Neural crest cell (in vitro differentiated cells): ENCODE measurements at places on chromosomes 12 and 14.

DNA sequence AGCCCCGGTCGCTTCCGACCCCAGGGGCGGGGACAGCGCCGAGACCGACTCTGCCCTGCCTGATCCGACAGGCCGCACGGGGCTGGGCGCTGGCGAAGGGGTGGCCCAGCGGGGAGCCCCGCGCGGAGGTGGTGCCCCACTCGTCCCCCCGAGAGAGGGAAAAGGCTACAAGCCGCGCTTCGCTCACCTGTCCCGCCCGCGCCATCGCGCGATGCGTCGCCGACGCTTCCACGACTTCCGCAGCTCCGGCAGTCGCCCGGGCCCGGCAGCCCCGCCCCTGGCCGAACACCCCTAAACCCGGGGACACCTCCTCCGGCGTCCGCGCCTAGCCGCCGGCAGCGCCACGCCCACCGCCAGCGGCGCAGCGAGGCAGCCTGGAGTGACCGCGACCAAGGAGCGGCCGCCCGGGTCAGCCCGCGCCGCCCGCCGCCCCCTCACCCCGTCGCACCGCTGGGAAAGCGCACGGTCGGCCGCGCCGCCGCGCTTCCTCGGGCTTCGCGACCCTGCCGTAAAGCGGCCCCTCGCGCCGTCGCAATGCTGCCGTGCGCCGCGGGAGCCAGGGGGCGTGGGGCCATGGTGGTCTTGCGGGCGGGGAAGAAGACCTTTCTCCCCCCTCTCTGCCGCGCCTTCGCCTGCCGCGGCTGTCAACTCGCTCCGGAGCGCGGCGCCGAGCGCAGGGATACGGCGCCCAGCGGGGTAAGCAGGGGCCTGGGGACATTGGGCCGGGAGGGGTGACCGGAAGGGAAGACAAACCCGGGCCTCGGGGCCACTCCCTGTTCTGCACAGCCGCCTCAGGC, at the start of the genes BAG5 and COA8:
TSS of gene BAG5 (minus strand) at position 229 of the 797 bp plus-strand sequence. CDS start 1,493 bp downstream, outside the sequence.
TSS of gene COA8 (plus strand) at position 532 of the 797 bp plus-strand sequence. CDS start at position 574, 42 bp downstream.
- DNase-seq = peak; percentile 90

DNA sequence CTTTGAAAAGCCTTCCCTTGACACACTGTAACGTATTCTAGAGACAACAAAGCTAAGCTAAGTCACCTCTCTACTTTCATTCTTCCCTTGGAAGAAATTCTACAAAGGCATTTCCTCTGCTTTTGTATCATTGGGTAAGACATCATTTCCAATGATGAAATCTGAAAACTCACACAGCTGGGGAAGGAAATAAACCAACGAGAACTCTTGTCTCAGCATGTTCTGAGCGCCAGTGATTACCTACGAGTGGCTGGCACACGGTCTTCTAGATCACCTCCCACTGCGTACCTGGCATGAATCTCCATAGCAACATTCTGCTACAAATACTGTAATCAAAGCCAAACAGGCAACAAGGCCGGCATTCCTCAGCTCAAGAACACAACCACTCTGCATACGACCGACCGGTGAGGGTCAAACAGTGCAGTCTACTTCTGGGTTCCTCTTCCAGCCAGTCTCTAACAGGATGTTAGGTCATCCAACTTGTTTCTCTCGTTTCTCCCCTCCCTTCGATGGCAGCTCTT, 7.6 kb downstream of the VPS37B start:
- DNase-seq = no peak

- DNase-seq = no peak
These were observed 507 bp upstream of the CD9 start for GRCh38 chr12:6199531-6200255.

DNA sequence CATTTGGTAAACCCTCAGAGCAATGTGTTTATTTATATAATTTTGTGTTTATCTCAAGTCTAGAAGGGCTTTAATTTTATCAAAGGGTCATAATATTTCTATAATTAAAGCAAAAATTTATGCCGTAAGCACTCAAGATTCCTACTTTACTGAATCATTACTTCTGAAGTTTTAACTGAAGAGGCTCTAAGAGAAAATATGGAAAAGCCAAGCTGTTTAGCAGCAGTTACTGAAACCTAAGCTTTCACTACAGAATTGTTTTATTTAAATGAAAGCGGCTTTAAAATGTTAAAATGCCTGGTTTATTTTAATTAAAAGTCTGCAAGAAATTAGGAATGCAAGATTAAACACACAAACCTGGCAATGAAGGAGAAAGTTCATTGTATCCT, 73.9 kb upstream of the BBS10 start:
- DNase-seq = no peak

DNA sequence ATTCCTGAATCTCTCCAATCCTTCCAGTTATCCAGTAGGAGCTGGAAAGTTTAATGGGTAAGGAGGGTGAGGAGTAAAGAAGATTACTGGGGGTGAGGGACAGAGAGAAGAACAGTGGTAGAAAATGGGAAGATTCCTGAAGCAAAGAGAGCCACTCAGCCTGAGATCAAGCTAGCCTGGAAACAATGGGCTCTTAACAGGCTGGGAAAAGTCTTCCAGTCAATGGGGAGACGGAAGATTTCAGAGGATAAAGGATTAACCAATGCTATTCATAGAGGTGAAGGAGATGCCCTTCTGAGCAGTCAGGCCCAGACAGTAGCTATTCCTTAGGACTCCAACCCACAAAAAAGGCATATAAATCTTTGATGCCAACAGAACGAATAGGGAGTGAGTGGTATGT, 14.8 kb downstream of the GDF11 start:
- no peak for DNase-seq
